IPS DF 19.7 (cell line): ENCODE measurements at places on chromosomes 4 and X.
A peak's percentile ranks its signal among the peaks of the same experiment; 100 is the strongest.

DNA sequence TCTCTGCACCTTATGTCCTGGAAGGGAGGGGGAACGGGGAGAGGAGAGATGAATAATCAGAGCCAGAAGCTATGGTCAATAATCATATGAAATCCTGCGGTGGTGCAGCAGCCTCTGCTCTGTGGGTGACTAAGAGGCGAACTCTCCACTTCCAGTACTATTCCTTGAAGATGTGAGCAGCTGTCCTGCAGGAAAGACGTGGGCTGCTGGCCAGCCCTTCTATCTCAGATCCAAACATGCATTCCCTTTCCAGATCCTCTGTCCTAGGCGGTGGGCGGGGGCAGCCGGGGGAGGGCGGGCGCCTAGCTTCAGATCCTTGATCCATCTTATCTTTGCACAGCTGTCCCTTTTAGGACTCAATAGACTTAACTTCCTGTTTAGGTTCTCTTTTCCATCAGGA is 34.5 kb downstream of the SPINK2 start:
- DNase-seq: no peak

- no peak for DNase-seq
Observed at GRCh38 chrX:110846071-110846470, 50.5 kb upstream of the CHRDL1 start.

DNA sequence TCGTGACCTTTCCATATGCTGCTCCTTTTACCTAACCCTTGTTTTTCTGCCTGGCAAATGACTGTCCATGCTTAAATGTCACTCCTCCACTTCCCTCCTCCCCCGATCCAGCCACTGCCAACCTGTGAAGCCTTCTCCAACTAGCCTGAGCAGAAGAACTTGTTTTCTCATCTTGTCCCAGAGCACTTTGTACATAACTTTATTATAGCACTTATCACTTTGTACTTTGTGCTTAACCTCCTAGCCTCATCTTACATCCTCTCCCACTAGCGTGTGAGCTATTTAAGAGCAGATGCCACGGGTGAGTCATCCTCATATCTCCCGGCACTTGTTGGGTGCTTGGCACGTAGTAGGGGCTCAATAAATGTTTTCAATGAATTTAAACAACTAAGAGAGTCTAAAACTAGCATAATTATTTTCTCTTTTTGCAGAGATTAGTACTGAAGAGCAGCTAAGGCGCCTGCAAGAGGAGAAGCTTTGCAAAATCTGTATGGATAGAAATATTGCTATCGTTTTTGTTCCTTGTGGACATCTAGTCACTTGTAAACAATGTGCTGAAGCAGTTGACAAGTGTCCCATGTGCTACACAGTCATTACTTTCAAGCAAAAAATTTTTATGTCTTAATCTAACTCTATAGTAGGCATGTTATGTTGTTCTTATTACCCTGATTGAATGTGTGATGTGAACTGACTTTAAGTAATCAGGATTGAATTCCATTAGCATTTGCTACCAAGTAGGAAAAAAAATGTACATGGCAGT is 46.9 kb downstream of the XIAP start:
- no peak for DNase-seq

- no peak for DNase-seq
Observed at GRCh38 chr4:55458164-55458563, 62.4 kb downstream of the TMEM165 start.

- DNase-seq: peak; percentile 20
Observed at GRCh38 chr4:42995343-42995944, 102.9 kb downstream of the GRXCR1 start.

GRCh38 chrX:13614154-13614553 is 38.8 kb upstream of the TCEANC start:
- no peak for DNase-seq

GRCh38 chr4:8523175-8523574 is 57.0 kb upstream of the GPR78 start:
- no peak for DNase-seq

- no peak for DNase-seq
Observed at GRCh38 chr4:14880805-14881204, 121.5 kb upstream of the CPEB2 start.

DNA sequence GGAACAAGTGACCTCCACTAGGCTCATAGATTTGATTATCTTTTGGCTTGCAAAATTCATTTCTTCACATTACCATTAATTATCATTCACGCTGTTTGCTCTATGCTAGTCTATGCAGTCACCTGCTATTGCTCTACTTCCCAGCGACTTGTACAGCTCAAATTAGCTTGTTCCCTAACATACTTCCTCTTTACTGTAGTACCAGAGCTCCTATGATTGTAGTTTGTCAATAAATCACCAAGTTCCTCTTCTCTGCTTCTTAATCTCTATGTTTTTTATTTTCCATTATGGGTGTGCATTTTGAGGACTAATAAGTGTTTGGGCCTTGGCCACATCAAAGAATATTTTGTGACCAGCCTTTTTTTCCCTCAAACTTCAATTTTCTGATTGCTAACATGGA is 6.2 kb upstream of the GSPT2 start:
- no peak for DNase-seq

DNA sequence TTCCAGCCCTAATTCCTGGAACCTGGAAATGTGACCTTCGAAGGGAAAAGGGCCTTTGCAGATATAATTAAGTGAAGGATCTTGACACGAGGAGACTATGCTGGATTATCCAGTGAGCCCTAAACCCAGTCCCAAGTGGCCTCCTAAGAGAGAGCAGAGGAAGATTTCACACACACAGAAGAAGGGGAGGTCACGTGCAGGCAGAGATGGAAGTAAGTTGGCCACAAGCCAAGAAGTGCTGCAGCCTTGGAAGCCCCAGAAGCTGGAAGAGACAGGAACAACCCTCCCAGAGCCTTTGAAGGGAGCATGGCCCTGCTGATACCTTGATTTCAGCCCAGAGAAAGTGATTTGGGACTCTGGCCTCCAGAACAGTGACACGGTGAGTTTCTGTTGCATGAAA is 51.9 kb downstream of the EVC2 start:
- DNase-seq: no peak

- DNase-seq: no peak
Observed at GRCh38 chrX:19849464-19850080, 37.8 kb downstream of the SH3KBP1 start.

DNA sequence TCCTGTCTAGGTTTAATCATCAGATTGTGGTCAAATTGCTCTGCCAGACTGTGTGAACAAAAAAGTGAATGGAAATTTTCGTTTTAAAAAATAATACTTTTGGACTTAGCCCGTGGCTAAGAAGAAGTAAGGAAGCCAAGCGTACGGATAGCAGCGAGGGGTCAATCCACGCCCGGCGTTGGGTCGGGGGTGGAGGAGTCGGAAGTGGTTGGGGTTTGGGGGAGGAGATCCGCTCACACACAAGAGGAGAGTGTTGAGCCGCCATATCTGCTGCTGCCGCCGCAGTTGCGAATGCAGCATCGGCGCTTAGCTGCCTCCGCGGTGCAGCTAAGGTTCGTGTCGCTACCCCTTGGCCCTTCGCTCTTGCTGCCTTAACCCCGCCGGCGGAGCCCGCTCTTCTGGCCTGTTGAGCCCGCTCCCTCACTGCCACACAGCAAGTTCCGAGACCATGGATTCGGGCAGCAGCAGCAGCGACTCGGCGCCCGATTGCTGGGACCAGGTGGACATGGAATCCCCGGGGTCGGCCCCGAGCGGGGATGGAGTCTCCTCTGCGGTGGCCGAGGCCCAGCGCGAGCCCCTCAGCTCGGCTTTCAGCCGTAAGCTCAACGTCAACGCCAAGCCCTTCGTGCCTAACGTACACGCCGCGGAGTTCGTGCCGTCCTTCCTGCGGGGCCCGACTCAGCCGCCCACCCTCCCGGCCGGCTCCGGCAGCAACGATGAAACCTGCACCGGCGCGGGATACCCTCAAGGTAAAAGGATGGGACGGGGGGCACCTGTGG is at the start of gene GSPT2:
TSS of gene GSPT2 (plus strand) at position 264 of the 779 bp plus-strand sequence. CDS start at position 449, 185 bp downstream.
- no peak for DNase-seq

GRCh38 chr4:25028851-25029250 is 1.9 kb downstream of the LGI2 start:
- DNase-seq: no peak

DNA sequence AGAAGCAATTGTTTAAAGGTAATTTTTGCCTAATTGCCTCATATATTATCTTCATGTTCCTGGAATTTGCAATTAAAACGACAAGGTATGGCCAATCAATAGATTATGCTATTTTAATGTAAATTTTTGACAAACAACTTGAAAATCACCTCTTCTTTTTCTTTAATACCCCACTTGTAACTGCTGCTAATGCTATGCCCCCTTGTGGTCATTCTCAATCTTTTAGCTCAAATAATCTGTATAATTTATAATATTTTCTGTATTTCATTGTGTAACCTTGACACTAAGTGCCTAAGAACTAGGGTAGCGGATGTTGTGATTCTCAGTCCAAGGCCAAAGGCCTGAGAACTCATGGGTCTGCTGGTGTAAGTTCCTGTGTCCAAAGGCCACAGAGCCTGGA is 831.7 kb upstream of the POU3F4 start:
- no peak for DNase-seq

GRCh38 chr4:54581807-54582206 is 76.0 kb upstream of the KIT start:
- DNase-seq: no peak

GRCh38 chr4:72857787-72858186 is 211.7 kb downstream of the COX18 start:
- DNase-seq: no peak
